ENCODE measurements at places on chromosomes 2 and 18.

DNA sequence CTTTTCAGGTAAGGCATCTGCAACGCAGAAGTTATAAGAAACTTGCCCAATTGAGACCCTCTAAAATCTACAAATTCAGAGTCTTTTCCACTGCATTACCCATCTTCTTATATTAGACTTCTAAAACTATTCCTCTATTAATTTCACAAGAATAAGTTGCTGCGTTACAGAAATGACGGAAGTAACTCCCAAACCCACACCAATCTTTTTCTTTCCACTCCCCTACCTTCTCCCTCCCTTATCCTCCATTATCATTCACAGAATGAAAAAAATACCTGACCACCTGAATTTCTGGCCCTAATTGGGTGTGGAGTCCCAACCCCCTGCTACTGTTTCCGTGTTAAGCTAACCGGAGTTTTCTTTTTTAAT is 689 bp downstream of the RPRD1A start:
- DNase-seq = no peak

DNA sequence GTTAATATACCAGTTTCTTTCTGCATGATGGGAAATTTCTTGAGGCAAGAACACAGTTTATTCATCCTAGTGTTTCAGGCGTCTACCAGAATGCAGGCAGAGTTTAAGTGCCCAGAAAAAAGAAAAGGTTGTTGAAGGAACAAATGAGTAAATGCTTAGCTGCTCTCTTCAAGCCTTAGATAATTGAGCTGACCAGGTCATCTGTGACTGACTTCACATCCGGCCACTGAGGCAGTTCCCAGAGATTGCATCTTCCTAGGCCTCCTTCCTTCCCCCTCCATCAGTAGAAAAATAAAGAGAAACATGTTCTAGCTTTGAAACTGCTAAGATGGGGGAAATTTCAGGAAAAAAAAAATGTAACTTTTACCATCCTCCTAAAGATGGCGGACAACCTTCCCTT is 9.4 kb upstream of the TMEM163 start:
- DNase-seq = no peak

GRCh38 chr2:84441036-84441435 is 18.0 kb downstream of the SUCLG1 start:
- DNase-seq = no peak

- DNase-seq = no peak
Measured at GRCh38 chr2:121476684-121477083, 54.0 kb upstream of the RNU4ATAC start.

GRCh38 chr2:171320208-171320621 is 113.6 kb downstream of the METTL8 start:
- no peak for DNase-seq

Measured in activated CD8-positive, alpha-beta T cell treated with anti-CD3 and anti-CD28 coated beads, Interleukin-2, amount 10 ng/mL, durations not matched to agents 7 days and 5 days (primary cell).